ENCODE measurements at places on chromosomes 6 and 20. TPM values are rescaled to one million over a fixed set of nuclear protein-coding genes. Genes with fewer than 3 reads are reported as not detected.

The NEURL2 gene
- 0.77 TPM for polyA plus RNA-seq

The PPP1R18 gene
- 103 TPM for polyA plus RNA-seq

The HSPA1L gene
- polyA plus RNA-seq = 1.4 TPM

The CDC25B gene
- 18.8 TPM for polyA plus RNA-seq

The UBR2 gene
- 10.4 TPM for polyA plus RNA-seq

The GMPR gene
- polyA plus RNA-seq = not detected

DNA sequence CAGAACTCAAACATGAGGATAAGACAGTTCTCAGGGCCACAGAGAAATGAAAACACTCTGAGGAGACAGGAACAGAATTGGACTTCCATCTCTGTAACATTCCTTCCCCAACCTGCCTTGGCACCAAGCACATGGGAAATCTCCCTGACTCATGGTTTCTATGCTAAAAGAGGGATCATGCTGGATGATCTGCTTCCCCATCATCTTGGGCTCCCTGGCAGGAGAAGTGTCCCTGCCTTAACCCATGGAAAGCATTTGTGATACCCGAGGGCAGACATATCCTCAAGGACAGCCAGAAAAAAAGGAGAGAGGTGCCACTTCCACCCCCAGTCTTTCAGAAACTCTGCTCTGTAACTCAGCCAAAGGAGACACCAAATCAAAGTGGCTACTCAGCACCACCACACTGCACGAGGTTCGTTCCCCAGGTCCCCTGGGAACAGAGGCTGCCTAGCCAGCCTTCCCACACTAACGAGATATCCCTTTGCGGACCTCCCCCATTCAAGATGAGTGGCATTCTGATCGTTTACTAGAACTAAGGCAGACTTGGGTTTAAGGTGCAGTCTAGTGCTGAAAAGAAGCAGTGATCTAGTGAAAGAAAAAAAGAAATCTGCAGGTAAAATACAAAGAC is 34.8 kb downstream of the BLOC1S5 start:
- H3K4me3 ChIP-seq = no peak overlapping the region
- H3K27me3 ChIP-seq = no peaks in the 10 kb centered on the region
- peaks cover 7% of the 10 kb centered on the region for H3K36me3 ChIP-seq
- H3K4me1 ChIP-seq = peaks cover 40% of the 10 kb centered on the region

DNA sequence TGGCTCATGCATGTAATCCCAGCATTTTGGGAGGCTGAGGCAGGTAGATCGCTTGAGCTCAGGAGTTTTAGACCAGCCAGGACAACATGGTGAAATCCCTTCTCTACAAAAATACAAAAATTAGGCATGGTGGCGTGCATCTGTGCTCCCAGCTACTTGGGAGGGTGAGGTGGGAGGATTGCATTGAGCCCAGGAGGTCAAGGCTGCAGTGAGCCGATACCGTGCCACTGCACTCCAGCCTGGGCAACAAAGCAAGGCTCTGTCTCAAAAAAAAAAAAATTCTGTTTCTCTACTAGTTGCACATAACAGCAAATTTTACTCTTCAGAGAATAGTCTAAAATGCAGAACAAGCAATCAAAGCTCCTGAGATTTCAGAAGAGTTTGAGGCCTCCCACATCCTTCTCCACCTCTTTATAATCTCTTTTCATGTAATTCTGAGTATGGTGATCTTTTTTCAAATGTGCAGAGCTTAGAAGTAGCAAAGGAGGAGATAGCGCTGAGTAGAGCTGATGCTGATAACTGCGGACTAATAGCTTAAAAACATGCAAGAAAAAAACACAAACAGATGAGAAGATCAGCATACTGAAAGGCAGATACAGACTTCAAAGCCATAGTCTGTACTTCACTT is 23.3 kb downstream of the LRRN4 start:
- DNase-seq = no peak
- H3K27me3 ChIP-seq = no peaks in the 10 kb centered on the region
- peak overlapping the region; percentile 61 for H3K27ac ChIP-seq
- peaks cover 3% of the 10 kb centered on the region for H3K4me1 ChIP-seq
- no peak overlapping the region for H3K4me3 ChIP-seq
- H3K36me3 ChIP-seq = peaks cover 13% of the 10 kb centered on the region

- H3K4me3 ChIP-seq = no peak overlapping the region
- no peak overlapping the region for H3K27ac ChIP-seq
- DNase-seq = no peak
- H3K4me1 ChIP-seq = peaks cover 6% of the 10 kb centered on the region
- no peaks in the 10 kb centered on the region for H3K27me3 ChIP-seq
Measured at GRCh38 chr6:47400581-47400980, 77.0 kb upstream of the CD2AP start.

GRCh38 chr6:127841811-127842210 is 59.0 kb downstream of the THEMIS start:
- no peak overlapping the region for H3K4me3 ChIP-seq
- H3K27me3 ChIP-seq = no peaks in the 10 kb centered on the region
- H3K36me3 ChIP-seq = no peaks in the 10 kb centered on the region
- no peak for DNase-seq
- H3K27ac ChIP-seq = no peak overlapping the region

- no peak for DNase-seq
- H3K4me1 ChIP-seq = no peaks in the 10 kb centered on the region
- no peaks in the 10 kb centered on the region for H3K36me3 ChIP-seq
- H3K4me3 ChIP-seq = no peak overlapping the region
- H3K27me3 ChIP-seq = peaks cover 26% of the 10 kb centered on the region
- H3K27ac ChIP-seq = no peak overlapping the region
Measured at GRCh38 chr6:88216182-88216581, 50.0 kb upstream of the CNR1 start.

DNA sequence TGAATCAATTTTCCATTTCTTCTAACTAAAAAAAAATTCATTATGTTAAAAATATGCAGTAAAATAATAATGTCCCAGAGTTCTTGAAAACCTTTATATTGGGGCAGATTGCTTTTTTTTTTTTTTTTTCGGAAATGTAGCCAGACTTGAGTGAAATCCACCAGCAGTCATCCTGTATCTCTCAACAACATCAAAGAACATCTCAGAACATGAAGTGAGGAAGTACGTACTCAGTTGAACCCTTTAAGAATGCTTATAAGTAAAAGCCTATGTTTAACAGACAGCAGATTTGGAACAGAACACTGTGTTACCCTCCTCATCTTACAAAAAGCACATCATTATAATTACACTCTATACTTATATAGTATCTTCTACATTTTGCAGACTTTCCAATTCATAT is 51.0 kb upstream of the SUPT3H start:
- H3K4me1 ChIP-seq = peaks cover 14% of the 10 kb centered on the region
- no peak overlapping the region for H3K4me3 ChIP-seq
- no peaks in the 10 kb centered on the region for H3K36me3 ChIP-seq
- no peak for DNase-seq
- H3K27ac ChIP-seq = no peak overlapping the region

- peaks cover 25% of the 10 kb centered on the region for H3K36me3 ChIP-seq
- H3K4me3 ChIP-seq = peak overlapping the region; percentile 70
- H3K27ac ChIP-seq = peak overlapping the region; percentile 98
- no peaks in the 10 kb centered on the region for H3K27me3 ChIP-seq
Measured at GRCh38 chr20:51404297-51405060, 138.0 kb downstream of the NFATC2 start.

- no peak for DNase-seq
- H3K27me3 ChIP-seq = peaks cover 8% of the 10 kb centered on the region
- no peaks in the 10 kb centered on the region for H3K36me3 ChIP-seq
- H3K27ac ChIP-seq = no peak overlapping the region
- H3K4me1 ChIP-seq = peaks cover 27% of the 10 kb centered on the region
Measured at GRCh38 chr6:111609028-111609820, 3.5 kb upstream of the TRAF3IP2 start.

DNA sequence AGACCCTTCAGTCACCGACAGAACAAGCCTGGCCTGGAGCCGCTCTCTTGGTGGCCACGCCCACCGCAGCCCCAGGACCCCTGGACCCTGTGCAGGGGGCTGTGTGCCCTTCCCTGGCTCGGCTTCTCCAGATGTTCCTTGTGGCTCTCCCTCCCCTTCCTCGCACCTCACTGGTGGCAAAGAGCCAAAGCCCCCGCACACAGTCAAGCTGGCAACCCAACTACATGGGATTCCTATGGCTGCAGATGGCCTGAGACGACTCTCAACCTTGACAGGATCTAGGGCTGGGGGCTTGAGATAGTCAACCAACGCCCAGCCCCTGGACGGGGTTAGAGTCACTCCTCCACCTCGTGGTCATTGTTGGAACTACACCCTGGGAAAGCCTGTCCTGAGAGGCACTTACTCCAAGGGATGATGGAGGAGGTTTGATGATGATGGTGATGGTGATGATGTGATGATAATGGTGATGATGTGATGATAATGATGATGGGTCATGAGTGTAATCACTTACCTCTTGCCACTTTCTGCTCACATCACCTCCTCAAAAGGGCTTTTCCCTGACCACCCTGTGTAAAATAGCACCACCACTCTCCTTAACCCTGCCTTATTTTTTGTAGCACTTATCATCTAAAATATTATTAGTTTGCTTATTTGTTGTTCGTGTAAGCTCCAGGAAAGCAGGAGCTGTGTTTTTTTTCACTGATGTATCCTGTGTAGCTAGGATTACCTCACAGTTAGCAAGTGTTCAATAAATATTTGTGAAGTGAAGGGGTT is 278.4 kb downstream of the LRFN2 start:
- H3K27me3 ChIP-seq = peaks cover 54% of the 10 kb centered on the region
- H3K36me3 ChIP-seq = no peaks in the 10 kb centered on the region
- H3K27ac ChIP-seq = no peak overlapping the region
- peak; percentile 55 for DNase-seq
- no peak overlapping the region for H3K4me3 ChIP-seq

GRCh38 chr20:38198238-38198861 is 33.3 kb upstream of the TGM2 start:
- H3K4me3 ChIP-seq = no peak overlapping the region
- no peak overlapping the region for H3K27ac ChIP-seq
- DNase-seq = no peak
- H3K27me3 ChIP-seq = peaks cover 12% of the 10 kb centered on the region
- H3K4me1 ChIP-seq = peaks cover 3% of the 10 kb centered on the region
- no peaks in the 10 kb centered on the region for H3K36me3 ChIP-seq

- H3K27me3 ChIP-seq = peaks cover 21% of the 10 kb centered on the region
- peaks cover 19% of the 10 kb centered on the region for H3K4me1 ChIP-seq
- peak overlapping the region; percentile 25 for H3K4me3 ChIP-seq
- H3K27ac ChIP-seq = no peak overlapping the region
- DNase-seq = no peak
Measured at GRCh38 chr20:48421547-48421946, 406.3 kb downstream of the PREX1 start.

- no peak overlapping the region for H3K4me3 ChIP-seq
- H3K4me1 ChIP-seq = peaks cover 10% of the 10 kb centered on the region
- DNase-seq = no peak
- H3K36me3 ChIP-seq = peaks cover 7% of the 10 kb centered on the region
- H3K27me3 ChIP-seq = peaks cover 5% of the 10 kb centered on the region
Measured at GRCh38 chr20:15772826-15773225, 800.4 kb downstream of the KIF16B start.

DNA sequence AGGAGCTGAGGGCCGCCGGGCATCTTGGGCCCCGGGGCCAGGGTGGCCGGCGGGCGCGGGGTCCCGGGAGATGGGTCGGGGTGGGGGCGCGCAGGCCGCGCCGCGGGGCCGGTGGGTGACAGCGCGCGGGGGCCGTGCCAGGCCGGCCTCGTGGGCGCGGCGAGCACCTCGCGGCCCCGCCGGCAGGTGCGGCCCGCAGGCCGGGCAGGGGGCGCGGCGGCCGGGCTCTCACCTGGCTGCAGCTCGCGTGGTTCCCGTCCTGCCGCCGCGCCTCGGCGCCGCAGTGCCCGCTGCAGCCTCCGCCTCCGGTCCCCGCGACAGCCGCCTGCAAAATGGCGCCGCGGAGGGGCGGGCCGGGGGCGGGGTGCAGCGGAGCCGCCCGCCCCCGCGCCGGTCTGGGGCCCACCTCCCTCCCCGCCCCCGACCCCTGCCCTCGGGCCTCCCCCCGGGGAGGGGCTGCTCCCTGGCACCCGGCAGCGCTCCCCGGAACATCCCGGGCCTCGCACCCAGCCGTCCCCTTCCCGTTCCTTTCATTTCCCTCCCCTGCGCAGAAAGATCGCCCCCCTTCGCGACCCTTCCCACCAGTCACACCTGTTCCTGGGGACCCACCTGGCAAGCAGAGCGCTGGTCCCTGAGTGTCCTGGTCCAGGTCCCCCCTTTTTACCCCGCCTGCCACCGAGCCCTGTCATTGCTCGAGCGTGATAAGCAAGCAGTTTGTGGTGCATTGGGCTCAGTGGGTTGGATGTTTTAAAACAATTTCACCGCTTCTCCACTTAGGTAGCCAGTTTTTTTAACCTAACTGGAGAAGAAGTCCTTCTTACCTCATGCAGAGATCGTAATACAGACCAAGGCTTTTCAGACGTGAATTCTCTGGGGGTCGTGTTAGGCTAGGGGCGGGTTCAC is at the start of gene SLC23A2:
Gene SLC23A2, minus strand, starts transcription at position 337 of the 903 bp plus-strand sequence. CDS start 68,948 bp downstream, outside the sequence.
- no peaks in the 10 kb centered on the region for H3K36me3 ChIP-seq
- peak within 1 kb of the TSS; percentile 95 for H3K27ac ChIP-seq
- no peaks in the 10 kb centered on the region for H3K27me3 ChIP-seq
- peaks cover 44% of the 10 kb centered on the region for H3K4me1 ChIP-seq

DNA sequence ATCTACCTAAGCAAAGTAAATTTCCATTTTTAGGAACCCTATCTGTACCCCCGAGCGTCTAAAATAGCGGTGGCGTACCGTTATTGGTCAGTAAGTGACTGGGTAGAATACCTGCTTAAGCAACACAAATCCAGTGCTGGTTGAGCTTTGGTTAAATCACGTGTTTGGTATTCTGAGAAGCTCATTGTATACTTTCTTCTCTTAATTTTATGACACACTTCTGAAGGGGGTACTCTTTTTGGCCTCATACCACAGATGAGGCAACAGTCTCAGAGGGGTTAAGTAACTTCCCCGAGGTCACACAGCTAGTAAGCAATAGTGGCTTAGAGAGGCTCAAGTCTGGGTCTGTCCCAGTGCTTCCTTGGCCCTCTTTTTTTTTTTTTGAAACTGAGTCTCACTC is 151.2 kb downstream of the TFAP2C start:
- no peak for DNase-seq
- H3K36me3 ChIP-seq = no peaks in the 10 kb centered on the region
- no peak overlapping the region for H3K4me3 ChIP-seq
- no peaks in the 10 kb centered on the region for H3K4me1 ChIP-seq
- no peak overlapping the region for H3K27ac ChIP-seq

DNA sequence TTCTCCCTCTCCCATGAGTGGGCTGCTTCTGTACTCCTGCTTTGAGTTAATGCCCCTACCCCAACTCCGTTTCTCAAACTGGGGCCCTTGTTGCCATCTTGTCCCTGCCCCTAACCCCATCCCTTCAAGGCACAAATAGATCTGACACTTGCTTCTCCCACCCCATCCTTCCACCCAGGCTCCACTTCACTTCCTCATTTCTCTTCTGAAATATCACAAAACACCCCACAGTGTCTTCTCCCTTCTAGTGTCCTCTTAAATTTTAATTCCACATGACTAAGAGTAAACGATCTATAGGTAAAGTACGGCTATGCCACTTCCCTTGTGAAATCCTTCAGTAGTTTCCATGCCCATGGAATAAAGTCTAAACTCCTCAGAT is 571.6 kb upstream of the NOX3 start:
- peaks cover 28% of the 10 kb centered on the region for H3K36me3 ChIP-seq
- no peak for DNase-seq
- H3K4me1 ChIP-seq = peaks cover 38% of the 10 kb centered on the region
- no peak overlapping the region for H3K27ac ChIP-seq
- H3K27me3 ChIP-seq = no peaks in the 10 kb centered on the region
- no peak overlapping the region for H3K4me3 ChIP-seq

Data from naive B cell (primary cell).